LNCaP clone FGC (cell line): ENCODE measurements at places on chromosomes 11 and 22.

- DNase-seq = no peak
Observed at GRCh38 chr11:44256673-44257291, 53.2 kb downstream of the ALX4 start.

- no peak for DNase-seq
Observed at GRCh38 chr22:49420651-49421050, 407.0 kb downstream of the BRD1 start.

GRCh38 chr11:119223856-119224255 lies 17.7 kb downstream of the CBL start:
- no peak for DNase-seq

DNA sequence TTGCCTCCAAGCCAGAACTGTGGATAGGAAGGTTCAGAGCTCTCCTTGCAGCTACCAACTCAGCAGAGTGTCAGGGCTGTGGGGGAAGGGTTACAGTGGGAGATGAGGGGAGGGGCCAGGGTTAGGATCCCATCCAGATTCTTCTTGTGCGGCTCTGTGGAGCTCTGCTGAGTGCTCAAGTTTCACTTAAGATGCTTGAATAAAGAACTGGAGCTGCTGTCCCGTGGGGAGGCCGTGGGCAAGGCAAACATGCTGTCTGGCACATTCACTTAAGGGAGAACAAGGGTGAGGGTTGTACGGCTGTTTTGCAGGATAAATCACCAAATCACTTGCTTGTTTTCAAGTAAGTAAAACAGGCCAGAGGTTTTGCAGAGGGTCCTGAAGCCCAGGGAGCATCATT lies 197.1 kb downstream of the FAM76B start:
- no peak for DNase-seq

DNA sequence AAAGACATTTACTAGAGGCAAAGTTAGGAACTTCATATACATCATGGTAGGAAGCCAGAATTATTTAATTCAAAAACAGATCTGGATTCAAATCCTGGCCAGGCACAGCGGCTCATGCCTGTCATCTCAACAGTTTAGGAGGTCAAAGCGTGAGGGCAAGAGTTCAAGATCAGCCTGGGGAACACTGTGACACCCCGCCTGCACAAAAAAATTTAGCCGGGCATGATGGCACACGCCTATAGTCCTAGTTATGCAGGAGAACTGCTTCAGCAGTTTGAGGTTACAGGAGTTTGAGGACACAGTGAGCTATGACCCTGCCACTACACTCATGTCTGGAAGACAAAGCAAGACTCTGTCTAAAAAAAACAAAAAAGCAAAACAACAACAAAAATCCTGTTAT lies 8.9 kb downstream of the MRTFA start:
- no peak for DNase-seq

GRCh38 chr11:3613998-3614741 lies 27.6 kb downstream of the ART5 start:
- no peak for DNase-seq
